ENCODE measurements at places on chromosomes 2 and 18.

- DNase-seq: no peak
Measured at GRCh38 chr2:33111002-33111446, 164.3 kb downstream of the LTBP1 start.

- DNase-seq: no peak
Measured at GRCh38 chr2:222193328-222193983, 105.3 kb downstream of the PAX3 start.

DNA sequence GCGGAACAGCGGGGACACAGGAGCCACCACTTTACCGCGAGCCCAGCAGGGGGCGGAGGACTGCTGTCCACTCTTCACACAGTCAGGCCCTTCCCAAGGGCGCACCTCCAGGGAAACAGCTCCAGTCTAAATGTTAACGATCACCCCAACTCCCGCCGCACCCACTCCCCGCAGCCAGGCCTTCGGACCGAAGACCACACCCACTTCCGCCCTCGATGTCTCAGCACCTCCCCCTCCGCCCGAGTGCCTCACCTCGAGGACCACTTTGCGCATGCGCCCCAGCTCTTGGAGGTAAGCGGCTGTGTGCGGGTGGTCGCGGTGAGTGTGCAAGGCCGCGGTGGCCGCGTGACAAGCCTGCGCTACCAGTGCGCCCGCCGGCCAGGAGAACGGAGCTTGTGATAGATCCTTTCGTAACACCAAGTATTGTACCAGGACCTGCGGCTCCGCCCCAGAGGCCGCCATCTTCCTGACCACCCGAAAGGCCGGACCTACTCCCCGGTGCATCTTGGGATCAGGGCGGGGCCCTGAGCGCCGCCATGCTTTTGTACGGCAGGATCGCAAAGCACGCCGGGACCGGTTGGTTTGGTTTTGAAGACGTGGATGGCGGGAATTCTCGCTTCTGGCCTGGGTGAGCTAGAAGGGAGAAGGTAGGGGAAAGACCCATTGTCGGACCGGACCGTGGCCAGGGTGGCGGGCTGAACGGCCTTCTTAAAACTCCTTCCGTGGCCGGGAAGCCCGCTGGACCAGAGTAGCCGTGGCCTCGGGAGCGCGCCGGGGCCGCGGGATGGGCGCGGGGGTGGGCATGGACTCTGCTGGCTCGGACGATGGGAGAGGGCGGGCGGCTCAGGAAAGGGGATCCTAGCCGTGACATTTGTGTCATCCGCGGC is at the start of the genes CENPO and PTRHD1:
Gene CENPO, plus strand, starts transcription at position 552 of the 887 bp plus-strand sequence. CDS start 495 bp downstream, outside the sequence.
Gene PTRHD1, minus strand, starts transcription at position 518 of the 887 bp plus-strand sequence. Its CDS starts 14 bp downstream, at position 504.
- DNase-seq: peak; percentile 98

GRCh38 chr2:55934337-55934736 is 10.8 kb upstream of the EFEMP1 start:
- DNase-seq: no peak

DNA sequence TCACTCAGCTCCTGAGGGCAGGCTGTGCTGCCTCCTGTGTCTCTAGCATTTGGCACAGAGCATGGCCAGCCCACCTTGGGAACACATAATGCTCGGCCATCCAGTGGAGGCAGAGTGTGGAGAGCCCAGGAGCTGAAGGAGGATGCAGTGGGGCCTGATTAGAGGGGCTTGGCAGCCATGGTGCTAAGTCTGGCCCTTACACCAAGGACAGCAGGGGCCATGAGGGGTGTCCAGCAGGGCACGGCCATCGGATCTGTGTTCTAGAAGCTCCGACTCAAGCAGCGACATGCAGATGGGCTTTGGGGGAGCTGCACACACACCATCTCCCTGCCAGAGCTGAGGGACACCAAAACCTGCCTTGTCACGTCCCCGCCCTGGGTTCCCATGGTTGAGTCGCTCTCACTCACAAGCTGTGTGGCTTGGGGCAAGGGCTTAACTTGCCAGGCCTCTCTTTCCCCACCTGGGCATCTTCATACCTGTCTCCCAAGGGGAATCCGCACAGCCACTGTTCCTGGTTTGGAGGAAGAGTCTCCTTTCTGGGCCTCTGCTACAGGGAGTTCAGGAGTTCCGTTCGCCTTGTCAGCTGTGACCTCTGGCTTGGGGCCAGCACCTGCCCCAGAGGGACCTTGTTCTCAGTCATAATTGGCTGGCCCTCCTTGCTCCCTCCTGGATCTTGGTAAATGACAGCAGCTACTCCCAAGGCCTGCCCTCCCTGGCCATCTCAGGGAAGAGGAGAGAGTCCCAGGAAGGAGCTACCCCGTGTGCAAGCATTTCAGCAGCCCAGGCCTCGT is 1.3 kb upstream of the TOGARAM2 start:
- no peak for DNase-seq

- DNase-seq: no peak
Measured at GRCh38 chr18:43622024-43622423, 344.7 kb upstream of the SYT4 start.

- no peak for DNase-seq
Measured at GRCh38 chr2:179571721-179572120, 289.7 kb downstream of the ZNF385B start.

DNA sequence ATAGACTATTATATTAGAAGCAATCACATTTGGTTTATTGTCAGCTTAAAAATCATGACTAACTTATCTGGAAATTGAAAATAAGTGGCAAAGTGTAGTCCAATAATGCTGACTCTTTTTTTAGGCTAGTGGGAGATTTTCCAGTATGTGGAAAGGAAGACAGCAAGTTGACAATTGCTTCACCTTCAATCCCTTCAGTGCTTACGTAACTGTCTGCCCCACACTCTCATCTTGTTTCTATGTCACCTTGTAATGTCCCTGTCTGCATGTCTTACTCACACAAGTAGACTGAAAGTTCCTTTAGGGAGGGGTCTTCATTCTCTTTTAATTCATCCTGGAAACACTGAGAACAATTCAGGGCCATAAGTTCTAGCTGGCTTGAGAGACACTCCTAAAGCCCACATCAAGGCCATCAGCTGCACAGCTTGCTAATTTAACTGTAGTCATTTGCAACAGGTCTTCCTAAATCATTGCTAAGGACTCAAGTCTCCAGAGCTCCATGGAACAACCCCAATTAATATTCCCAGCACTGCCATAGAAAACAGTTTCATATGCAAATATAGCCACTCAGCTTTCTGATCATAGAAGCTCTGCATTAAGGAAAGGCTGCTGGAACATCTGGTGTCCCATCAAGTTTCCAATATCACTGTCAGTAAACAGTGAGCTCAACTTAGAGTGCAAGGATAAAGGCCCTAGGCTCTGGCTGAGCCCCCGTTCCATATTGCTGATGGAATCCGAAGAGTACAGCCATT is 230.5 kb downstream of the ETAA1 start:
- no peak for DNase-seq

DNA sequence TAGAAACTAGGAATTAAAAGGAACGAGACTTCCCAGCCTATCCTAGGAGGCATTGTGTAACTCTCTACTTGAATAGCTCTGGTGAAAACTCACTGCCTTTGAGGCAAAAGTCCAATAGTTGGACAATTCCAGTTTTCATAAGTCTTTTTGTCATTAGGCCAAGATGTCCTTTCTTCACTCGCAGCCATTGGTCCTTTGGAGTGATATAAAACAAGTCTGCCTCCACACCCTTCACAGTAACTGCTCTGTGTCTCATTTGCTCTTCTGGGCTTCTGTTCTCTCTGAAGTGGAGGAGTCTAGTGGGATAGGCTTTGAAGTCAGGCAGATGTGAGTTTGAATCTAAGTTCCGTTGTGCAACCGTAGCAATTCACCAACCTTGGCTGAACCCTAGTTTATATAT is 28.2 kb downstream of the ANTXR1 start:
- no peak for DNase-seq

- DNase-seq: no peak
Measured at GRCh38 chr18:45161850-45162249, 453.4 kb upstream of the SLC14A2 start.

DNA sequence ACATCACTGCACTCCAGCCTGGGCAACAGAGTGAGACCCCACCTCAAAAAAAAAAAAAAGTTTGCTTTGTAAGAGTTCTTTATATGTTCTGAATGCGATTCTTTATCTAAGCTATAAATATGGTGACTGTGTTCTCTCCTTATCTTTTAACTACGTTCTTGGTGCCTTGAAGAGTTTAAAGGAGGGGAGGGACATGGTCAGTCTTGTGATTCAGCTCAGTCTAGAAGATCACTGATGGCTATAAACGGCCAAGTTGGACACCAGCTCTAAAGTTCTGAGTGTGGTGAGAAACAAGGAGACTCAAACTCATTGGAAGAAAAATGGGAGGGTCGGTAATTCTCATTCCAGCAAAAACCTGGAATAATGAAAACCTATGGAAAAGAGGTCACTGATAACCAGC is 128.4 kb upstream of the SEC11C start:
- DNase-seq: no peak

- DNase-seq: no peak
Measured at GRCh38 chr2:235950473-235950809, 217.7 kb downstream of the GBX2 start.

- DNase-seq: no peak
Measured at GRCh38 chr2:131077966-131078365, 15.3 kb downstream of the FAM168B start.

- no peak for DNase-seq
Measured at GRCh38 chr2:383888-384287, 96.0 kb upstream of the ALKAL2 start.

DNA sequence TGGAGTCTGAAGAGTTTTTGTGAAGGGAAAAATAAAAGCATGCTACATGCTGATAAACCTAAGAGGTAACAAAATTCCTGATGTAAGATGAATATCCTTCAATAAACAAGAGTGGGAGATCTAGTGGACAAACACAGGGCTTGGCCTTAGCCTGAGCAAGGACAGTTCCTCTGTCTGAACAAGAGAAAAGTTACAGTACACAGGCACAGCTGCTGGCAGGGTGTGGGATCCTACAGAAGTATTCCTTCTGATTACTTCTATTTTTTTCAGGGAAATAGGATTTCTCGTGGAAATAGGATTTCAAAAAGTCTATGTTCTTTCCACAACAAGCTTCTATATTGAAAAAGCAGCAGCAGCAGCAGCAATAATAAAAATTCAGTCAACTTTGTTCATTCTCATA is 54.1 kb downstream of the NBAS start:
- no peak for DNase-seq

- DNase-seq: no peak
Measured at GRCh38 chr2:191650896-191651773, 26.8 kb upstream of the NABP1 start.

- DNase-seq: no peak
Measured at GRCh38 chr2:62657783-62658182, 47.7 kb upstream of the EHBP1 start.

DNA sequence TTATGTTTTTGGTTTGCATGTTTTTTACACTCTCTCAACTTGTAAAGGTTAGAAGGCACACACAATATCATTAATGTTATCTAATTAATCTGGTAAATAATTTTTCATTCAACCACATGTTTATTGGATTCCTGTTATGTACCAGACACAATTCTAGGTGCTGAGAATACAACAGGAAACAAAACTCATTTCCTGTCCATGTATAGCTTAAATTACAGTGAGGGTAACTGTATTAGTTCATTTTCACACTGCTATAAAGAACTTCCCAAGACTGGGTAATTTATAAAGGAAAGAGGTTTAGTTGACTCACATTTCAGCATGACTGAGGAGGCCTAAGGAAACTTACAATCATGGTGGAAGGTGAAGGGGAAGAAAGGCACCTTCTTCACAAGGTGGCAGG is 270.5 kb downstream of the TRIB2 start:
- DNase-seq: no peak

GRCh38 chr2:112472547-112473263 is 9.3 kb upstream of the TTL start:
- DNase-seq: no peak

DNA sequence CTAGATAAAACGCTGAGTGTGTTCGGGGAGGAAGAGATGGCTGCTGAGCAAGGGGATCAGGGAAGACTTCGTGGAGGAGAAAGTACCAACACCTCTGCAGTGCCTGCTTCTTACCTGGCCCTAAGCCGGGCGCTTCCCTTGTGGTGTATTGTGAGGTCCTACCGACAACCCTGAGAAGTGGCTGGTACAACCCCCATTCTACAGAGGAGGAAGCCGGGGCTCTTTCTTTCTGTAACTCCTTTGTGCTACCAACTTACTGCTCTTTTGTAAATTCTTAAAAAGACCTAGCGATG is 96.9 kb downstream of the ARMC9 start:
- no peak for DNase-seq

- DNase-seq: no peak
Measured at GRCh38 chr18:59623456-59624368, 73.5 kb downstream of the CCBE1 start.

DNA sequence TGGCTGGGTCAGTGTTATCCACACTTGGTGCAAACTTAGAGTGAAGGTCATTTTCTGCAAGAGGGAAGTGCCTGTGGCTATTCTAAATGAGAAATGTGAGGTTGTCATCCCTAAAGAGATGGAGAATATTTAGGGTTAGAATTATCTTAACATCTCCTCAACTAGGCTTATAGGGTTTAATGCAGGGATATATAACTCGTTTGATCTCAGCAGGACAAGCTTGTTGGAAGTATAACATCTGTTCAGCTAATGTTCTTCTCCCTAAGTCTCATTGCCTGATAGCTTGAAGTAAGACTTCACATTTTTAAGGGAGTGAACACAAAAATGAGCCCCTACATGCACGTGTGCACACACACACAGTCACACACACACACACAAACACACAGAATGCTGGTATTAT is 75.9 kb upstream of the NRXN1 start:
- DNase-seq: no peak

DNA sequence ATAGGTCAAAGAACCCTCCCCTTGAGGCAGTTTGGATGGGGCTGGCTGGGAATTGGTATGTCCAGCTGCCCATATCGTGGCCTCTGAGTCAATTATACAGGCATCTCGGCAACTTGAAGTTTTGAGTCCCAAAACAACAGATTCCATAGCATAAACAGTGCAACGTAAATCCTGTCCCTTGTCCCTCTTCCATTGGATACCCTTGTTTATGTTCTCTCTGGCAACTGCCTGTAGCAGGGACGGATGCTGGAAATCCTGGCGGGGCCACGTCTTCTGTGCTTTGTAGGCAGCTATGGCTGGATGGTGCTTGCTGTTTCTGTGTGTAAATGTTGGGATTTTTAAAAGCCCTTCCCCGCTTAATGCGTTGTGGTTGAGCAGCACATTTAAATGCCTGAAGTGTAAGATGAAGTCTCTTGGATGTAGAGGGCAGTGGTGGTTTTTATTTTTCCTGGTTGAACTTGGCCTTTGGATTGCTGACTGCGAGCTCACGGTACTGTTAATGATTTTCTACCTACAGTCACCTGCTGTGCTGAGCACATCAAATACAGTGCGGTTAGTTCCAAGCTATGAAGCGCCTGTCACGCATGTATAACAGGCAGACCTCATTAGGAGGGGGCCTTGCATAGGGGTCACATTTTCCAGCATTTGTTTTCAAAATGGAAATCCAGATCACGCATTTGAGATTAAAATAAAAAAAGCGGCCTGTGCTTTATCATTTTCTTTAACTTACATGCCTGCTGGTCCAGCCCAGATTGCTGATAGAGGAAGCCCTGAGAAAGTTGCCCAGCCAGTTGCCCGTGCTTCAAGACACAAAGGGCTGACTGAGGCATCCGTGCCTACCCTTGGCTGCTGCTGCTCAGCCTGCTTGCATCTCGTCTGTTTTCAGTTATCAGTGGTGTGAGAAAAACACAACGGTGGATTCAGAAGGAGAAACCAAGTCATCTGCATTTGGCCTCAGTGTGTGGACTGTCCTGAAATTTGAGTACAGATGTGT is 84.7 kb downstream of the NEDD4L start:
- DNase-seq: no peak
